ENCODE measurements at places on chromosomes 2 and 18.

DNA sequence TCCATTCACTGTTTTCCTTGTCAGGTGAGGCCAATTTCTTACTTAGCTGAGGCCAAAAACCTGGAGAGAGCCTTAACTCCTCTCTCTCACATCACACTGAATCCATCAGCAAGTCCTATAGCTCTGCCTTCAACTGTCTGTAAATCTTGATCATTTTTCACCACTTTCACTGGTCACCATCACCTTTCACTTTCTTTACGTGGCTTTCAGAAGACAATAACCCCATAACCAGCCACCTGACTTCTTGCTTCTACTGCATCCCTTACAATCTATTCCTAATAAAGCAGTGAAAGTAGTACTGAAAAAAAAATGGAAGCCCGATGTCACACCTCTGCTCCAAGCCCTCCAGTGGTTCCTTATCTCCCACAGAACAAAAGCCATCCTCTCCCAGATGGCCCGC is 7.7 kb downstream of the LOXL3 start:
- no peak for DNase-seq

GRCh38 chr2:98601532-98602132 is 6.7 kb downstream of the COA5 start:
- peak; percentile 20 for DNase-seq

GRCh38 chr2:177171418-177171865 is 41.2 kb upstream of the HNRNPA3 start:
- DNase-seq, result peak; percentile 22

GRCh38 chr2:237097911-237098702 is 12.4 kb downstream of the COPS8 start:
- DNase-seq, result peak; percentile 91

GRCh38 chr2:42095923-42096408 is 48.1 kb downstream of the PKDCC start:
- peak; percentile 80 for DNase-seq

- no peak for DNase-seq
Observed at GRCh38 chr2:144515696-144516410, 4.1 kb downstream of the ZEB2 start.

- no peak for DNase-seq
Observed at GRCh38 chr2:235976516-235976915, 191.7 kb downstream of the GBX2 start.

- no peak for DNase-seq
Observed at GRCh38 chr2:144438801-144439631, 80.9 kb downstream of the ZEB2 start.

- no peak for DNase-seq
Observed at GRCh38 chr18:69636529-69637301, 236.0 kb downstream of the DOK6 start.
